Left colon (tissue), 2 donors: ENCODE measurements at places on chromosomes 13 and 19.

GRCh38 chr13:103715335-103715734, 649.1 kb upstream of the SLC10A2 start:
- DNase-seq, result no peak

GRCh38 chr13:89584058-89584620, 1763.3 kb upstream of the MIR17HG start:
- no peak for DNase-seq

DNA sequence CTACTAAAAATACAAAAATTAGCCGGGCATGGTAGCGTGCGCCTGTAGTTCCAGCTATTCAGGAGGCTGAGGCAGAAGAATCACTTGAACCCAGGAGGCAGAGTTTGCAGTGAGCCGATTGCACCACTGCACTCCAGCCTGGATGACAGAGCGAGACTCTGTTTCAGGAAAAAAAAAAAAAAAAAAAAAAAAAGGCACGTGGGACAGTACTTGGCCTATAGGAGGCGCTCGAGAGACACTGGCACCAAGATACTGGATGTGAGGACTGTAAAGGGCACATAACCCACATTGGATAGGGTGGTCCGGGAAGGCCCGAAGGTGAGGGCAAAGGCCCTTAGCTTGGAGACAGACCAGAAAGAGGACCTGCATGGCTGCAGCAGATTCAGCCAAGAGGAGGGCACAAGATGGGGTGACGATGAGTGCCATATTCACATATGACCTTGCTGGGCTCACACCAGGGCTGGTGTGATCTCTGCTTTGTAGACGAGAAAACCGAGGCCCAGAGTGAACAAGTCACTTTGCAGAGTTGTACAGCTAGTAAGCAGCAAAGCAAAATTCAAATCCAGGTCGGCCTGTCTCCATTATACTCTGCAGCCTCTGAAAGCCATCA, 89.4 kb downstream of the DPF1 start:
- DNase-seq, result no peak

GRCh38 chr13:99655351-99656091, 154.2 kb downstream of the TM9SF2 start:
- DNase-seq, result no peak
